ENCODE measurements at places on chromosomes 7 and 10. TPM values are rescaled to one million over a fixed set of nuclear protein-coding genes. Genes with fewer than 3 reads are reported as not detected.

VWA2 gene
- not detected for total RNA-seq

CRYGN gene
- total RNA-seq, result not detected

INMT gene
- not detected for total RNA-seq

TMEM168 gene
- total RNA-seq, result 15.0 TPM

ACSL5 gene
- 56.6 TPM for total RNA-seq

PTF1A gene
- total RNA-seq, result not detected

UPP1 gene
- 125 TPM for total RNA-seq

TEX36 gene
- not detected for total RNA-seq

GARS1 gene
- total RNA-seq, result 408 TPM

OR2A42 gene
- not detected for total RNA-seq

GPR85 gene
- not detected for total RNA-seq

PARD3 gene
- 0.61 TPM for total RNA-seq

All from activated CD8-positive, alpha-beta memory T cell treated with anti-CD3 and anti-CD28 coated beads for 36 hours (primary cell).